ENCODE measurements at places on chromosomes 11 and 22.

- DNase-seq, result no peak
Measured at GRCh38 chr22:30027169-30027568, 53.1 kb upstream of the HORMAD2 start.

DNA sequence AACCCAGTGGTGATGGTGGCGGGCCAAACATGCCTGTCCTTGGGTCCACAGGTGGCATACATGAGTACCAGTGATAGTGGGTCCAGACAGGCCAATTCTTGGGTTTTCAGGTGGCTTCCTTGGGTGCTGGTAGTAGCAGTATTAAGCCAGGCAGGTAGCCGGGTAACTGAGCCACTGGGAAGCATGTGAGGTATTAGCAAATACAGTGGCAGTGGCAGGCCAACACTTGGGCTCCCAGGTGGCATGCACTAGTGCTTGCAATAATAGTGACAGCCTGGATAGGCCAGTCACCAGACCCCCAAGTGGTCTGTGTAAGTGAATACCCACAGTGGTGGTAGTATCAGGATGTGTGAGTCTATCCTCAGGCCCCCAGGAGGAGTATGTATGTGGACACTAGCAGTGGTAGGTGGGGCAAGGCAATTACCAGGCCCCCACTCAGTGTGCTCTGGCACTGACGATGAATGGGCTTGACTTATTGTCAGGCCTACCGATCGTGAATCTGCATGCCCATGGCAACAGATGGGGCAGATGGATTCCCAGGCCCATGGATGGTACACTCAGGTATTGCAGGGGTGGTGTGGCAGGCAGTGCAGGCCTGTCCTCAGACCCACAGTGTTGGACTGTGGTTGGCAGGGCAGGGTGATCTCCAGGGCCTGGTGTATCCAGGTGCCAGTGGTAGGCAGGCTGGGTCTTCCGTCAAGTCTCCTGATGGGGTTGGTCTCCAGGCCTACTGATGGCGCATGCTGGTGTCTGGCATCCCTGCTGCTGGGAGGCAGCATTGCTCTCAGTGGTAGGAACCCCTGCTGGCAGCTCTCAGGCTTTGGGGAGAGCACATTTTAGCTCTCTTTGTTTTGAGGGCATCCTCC lies 840.7 kb downstream of the FAM181B start:
- DNase-seq, result no peak

DNA sequence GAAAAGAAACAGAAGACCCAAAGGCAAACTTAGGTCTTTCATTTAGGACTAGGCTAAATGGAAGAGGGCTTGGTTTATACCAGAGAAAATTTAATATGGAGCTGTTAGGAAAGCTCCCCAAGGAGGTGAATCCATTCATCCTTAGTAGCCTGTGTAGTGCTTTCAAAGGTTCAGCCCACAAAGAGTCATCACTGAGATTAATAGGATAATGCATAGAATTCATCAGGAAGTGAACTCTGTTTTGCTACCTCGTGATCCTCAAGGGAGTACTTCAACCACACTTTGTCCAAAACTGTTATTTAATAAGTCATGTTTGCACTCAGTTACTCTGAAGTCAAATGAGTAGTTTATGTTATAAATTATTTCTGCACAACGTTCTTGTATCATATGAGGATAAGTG lies 43.3 kb upstream of the MMP7 start:
- no peak for DNase-seq

- DNase-seq, result no peak
Measured at GRCh38 chr22:33255791-33256190, 197.6 kb upstream of the SYN3 start.

GRCh38 chr11:17462940-17463339 lies 13.7 kb downstream of the ABCC8 start:
- DNase-seq, result no peak

GRCh38 chr22:39583066-39583667 lies 12.6 kb downstream of the CACNA1I start:
- no peak for DNase-seq

GRCh38 chr11:73237471-73238290 lies 19.6 kb downstream of the P2RY2 start:
- no peak for DNase-seq
